Endodermal cell (in vitro differentiated cells): ENCODE measurements at places on chromosomes 16 and 17.

DNA sequence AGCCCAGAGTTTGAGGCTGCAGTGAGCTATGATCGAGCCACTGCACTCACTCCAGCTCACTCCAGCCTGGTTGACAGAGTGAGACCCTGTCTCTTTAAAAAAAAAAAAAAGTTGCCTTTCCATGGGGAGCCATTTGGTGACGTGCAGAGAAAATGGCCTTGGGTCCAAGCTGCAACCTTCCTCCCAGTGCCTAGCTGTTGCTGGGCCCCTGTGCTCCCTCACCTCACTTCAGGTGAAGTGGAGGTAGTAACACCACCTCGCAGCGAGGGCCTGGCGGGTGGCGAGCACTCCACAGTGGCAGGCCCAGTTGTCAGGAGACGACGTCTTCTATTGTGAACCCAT lies 17.4 kb downstream of the SYT17 start:
- H3K4me1 ChIP-seq = no peaks in the 10 kb centered on the region
- H3K27ac ChIP-seq = no peak overlapping the region
- no peak for DNase-seq

DNA sequence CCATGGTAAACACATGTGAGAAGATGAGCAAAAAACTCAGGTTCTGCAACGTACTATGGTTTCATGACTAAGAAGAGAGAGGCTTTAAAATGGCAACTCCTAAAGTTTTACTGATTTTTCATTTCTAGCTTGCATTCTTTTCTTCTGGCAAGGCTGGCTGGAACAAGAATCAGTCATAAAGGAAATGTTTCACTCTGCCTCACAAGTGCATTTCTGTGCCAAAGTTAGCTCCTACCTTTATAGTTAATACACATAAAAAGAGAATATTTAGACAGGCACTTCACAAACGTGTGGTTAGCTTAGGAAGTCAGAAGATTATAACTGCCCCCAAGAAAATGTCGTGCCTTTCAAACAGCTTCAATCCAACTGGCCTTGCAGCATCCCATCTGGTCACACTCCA lies 417.1 kb upstream of the CDH11 start:
- no peak overlapping the region for H3K27ac ChIP-seq
- no peaks in the 10 kb centered on the region for H3K4me1 ChIP-seq
- DNase-seq = no peak
- H3K27me3 ChIP-seq = no peaks in the 10 kb centered on the region
- no peaks in the 10 kb centered on the region for H3K36me3 ChIP-seq

DNA sequence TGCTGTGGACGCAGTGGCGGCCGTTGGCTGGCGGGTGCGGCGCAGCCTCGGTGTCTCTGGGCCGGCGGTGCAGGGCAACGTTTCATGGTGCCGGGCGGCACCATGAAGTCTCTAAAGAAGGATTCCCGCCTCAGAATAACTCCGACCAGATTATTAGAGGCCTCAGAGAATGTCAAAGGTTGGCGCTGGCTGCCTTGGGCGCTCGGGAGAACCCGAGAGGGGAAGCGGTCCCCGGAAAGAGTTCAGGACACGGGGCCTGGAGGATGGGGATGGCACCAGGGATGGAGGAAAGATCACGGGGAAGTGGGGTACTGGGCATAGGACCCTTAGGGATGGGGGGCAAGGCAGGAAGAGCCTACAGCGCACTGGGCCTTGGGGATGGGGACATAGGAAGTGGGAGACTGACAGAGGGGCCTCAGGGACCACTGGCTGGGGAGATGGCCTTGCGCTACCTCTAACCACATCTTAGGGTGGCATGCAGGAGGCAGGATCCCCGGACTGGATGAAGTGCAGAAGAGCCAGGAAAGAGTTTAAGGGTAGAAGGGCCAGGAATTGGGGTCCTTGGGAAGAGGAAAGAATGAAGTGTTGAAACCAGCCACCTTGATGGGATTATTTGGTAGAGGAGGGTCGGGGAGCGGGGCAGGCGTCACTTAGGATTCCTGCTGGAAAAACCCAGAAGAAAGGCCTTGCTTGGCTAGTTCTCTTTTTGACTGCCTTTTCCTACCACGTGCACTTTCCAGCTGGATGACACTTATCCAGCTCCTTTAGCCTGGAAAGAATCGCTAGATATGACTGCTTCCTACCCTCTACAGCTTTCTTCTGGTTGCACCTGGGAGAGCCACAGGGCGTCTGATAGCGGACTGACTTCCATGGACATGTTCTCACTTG lies 578 bp downstream of the MYCBPAP start:
- peaks cover 11% of the 10 kb centered on the region for H3K27me3 ChIP-seq
- peak overlapping the region; percentile 80 for H3K4me3 ChIP-seq
- DNase-seq = no peak

DNA sequence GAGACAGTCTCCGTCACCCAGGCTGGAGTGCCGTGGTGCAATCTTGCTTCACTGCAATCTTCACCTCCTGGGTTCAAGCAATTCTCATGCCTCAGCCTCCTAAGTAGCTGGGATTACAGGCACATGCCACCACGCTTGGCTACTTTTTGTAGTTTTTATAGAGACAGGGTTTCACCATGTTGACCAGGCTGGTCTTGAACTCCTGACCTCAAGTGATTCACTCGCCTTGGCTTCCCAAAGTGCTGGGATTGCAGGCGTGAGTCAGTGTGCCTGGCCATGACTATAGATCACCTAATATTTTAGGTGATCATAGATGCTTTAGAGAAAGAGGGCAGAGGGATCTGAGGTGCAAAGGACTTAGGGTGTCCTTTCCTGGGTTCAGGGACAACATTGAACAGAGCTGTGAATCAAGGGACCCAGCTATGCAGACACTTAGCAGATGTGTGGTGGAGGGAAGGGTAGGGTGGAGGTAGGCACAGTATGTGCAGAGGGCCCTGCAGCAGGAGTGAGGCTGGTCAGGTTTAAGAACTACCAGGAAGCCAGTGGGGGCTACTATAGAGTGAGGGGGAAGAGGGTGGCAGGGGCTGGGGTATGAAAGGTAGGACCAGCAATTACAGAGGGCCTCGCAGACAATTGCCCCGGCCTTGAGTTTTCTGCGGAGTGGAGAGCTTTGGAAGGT lies 116.5 kb downstream of the CMIP start:
- H3K4me3 ChIP-seq = no peak overlapping the region
- DNase-seq = no peak
- no peak overlapping the region for H3K27ac ChIP-seq
- H3K36me3 ChIP-seq = no peaks in the 10 kb centered on the region
